NCI-H2171 (cell line): ENCODE measurements at places on chromosomes 11 and 22.

DNA sequence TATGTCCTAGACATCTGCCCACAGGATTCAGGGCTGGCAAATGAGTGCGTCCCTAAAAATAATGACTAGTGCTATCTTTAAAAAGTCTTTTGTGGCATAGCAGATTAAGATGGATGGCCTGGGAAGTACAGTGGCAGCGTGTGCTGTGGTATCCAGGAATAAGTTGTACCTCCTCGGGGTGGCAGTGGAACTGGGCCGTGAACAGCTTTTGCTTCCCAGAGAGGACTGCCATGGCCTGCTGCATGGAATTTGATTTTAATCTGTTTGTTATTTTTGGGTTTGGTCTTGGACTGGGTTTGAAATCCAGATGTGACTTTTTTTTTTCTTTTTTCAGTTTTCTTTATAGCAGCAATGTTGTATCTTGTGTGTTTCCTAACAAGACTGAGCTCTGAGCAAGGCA is 71.3 kb upstream of the PARVG start:
- DNase-seq = no peak

GRCh38 chr22:28594797-28595462 is 84.7 kb downstream of the TTC28 start:
- peak; percentile 59 for DNase-seq

- DNase-seq = no peak
These were observed 86.3 kb downstream of the SNX19 start for GRCh38 chr11:130829920-130830511.

DNA sequence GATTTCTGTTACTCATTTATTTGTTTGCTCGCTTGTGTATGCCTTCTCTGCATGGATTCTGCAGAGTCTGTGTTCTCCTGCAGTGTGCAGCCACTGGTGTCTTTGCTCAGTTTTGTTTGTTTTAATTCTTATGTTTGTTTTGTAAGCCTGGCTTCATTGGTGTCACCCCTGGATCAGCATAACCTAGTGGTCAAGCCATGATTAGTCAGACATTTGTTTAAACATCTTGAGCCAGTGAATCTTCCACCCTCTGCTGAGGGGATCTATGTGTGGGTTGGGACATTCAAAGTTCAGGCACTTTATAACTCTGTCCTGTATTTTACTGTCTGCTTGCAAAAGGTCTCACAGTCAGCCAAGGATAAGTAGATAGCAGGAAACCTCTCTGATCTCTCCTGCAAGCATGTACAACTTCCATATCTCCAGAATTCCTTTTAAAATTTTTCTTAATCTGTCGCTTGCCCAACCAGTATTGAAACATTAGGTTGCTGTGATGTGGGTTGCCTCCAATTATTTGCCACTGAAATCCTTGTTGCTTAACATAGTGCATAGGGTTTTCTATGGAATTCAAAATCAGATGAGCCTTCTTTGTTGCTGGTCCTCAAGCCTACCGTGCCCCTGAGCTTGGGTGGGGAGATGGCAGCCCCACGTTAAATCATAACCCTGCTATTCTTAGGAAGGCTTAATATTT is 86.8 kb downstream of the KCNQ1OT1 start:
- DNase-seq = no peak

DNA sequence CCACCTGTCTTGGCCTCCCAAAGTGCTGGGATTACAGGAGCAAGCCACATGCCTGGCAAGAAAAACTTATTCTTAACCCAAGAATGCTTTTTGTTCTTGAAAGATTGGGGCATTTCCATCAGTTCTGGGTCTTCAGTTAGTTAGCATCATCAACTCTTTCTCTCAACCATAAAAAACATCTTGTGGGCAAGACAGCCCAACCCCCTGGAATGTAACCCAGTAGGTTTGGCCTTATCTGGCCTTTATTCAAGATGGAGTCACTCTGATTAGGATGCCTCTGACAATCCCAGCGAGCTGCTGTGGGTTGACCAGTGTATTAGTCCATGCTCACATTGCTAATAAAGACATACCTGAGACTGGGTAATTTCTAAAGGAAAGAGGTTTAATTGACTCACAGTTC is 9.2 kb upstream of the TPCN2 start:
- DNase-seq = no peak
